Mesothelial cell of epicardium (in vitro differentiated cells): ENCODE measurements at places on chromosomes 5 and 9.

GRCh38 chr9:125038166-125038565, 97.3 kb upstream of the GOLGA1 start:
- no peak for DNase-seq

GRCh38 chr9:37652261-37652660, 1.5 kb downstream of the FRMPD1 start:
- no peak for DNase-seq

- DNase-seq, result no peak
Measured at GRCh38 chr9:20224756-20225155, 397.5 kb downstream of the MLLT3 start.

DNA sequence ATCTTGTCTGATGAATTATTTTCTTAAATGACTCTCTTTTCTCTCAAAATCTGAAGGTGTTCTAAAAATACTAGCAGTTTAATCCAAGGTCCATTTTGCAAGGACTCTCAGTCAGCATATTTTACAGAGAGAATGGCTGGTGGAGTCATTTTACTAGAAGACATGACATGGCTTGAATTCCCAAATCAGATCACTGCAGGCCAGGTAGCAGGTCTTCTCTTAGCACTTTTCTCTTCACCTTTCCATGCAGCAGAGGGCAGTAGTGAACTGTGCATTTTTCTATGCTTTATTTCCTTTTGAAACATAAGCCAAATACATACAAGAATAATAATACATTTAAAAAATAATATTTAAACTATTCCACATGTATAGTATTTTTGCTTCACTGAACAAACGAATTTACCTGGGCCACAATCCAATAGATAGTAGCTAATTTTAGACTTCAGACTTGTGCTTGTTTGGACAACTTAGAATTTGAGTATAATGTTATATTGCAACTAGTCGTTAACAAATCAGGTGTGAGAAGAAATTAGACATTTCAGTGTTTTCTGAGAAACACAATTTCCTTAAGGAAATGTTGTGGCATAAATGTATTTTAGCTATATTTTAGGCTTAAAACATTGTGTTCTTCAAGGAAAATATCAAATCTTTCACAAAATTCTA, 289.4 kb upstream of the DAB2 start:
- DNase-seq, result peak; percentile 55

DNA sequence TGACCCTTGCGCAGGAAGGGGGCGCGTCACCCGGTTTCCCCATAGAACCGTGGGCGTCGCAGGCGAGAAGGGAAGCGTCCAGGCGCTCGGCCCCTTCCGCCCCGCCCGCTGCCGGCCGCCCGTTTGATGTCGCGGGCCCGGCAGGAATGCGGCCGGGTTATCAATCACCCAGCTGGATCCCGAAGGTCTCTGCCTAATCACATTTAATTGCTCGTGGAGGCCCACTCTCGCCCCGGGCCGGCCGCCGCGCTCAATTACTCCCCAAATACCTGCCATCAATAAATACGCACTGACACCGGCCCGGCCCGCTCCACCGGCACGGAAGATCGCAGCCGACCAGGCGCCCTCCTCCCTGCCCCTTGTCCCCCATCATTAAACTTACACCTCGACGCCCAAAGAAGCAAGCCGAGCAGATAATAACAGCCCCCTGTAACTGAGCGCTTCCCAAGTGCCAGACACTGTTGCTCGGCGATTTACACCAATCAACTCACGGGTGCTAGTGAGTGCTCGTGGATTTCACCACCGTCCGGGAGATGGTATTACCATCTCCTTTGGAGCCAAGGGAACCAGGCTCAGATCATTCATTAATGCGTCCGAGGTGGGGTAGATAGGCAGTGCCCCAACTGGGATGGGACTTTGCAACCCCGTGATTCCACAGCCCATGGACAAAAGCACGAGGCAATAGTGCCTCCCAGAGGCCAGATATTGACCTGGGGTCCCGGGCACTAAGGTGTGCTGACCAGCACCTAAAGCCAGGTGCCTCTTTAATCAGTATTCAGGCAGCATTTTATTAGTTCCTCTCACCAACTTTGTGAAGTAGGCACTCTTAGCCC, 11.3 kb downstream of the MSX2 start:
- no peak for DNase-seq

- DNase-seq, result no peak
Measured at GRCh38 chr9:93624431-93624834, 48.0 kb downstream of the PHF2 start.

- DNase-seq, result no peak
Measured at GRCh38 chr5:38613992-38614836, 57.8 kb upstream of the LIFR start.

- DNase-seq, result no peak
Measured at GRCh38 chr5:157306081-157306480, 40.2 kb downstream of the CYFIP2 start.

DNA sequence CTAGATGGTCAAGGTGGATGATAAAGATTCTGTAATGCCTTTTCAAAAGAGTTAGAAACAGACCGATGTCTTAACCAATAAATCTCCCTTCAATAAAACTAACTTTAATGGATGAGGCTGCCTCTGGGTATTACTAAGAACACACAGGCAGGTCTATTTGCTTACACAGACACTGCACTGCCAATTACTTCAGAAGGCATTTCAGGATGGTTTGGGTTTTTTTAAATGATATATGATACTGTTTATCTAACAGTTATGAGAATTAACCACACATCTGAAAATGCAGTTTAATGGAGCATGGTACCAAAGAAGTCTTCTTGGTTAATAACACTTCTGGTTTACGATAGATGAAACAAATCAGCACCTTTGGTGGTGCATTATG, 367.9 kb upstream of the GRAMD2B start:
- no peak for DNase-seq

- no peak for DNase-seq
Measured at GRCh38 chr5:75640826-75641225, 29.6 kb downstream of the ANKDD1B start.

GRCh38 chr9:97704345-97704677, 7.2 kb upstream of the XPA start:
- DNase-seq, result no peak

DNA sequence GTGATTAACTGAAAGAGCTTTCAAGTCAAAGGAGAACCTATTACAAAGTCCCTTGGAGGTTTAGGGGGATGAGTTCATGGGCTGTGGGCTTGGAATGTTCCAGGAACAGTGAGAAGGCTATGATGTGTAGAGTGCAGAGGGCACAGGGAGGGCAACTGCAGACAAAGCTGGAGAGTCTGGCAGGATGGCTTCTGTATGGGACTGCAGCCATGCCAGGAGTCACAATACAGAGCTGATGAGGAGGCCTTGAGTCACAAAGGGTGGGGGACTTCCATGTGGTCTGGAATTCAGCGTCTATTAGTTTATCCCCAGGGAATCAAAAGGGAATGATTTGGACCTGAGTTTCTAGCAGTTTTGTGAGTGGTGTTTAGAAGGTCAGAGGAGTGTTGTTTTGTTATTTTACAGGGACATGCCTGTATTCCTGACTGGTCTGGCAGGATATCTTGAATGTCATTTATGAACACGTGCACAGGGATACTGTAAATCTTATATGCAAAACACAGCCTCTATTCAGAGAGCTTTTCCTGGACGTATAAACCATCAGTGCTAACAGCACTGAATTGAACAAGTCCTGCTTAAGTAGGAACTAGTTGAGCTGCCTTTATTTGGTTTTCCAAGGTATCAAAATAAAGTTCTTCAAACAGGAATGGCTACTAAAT, 14.3 kb upstream of the TEK start:
- DNase-seq, result no peak

DNA sequence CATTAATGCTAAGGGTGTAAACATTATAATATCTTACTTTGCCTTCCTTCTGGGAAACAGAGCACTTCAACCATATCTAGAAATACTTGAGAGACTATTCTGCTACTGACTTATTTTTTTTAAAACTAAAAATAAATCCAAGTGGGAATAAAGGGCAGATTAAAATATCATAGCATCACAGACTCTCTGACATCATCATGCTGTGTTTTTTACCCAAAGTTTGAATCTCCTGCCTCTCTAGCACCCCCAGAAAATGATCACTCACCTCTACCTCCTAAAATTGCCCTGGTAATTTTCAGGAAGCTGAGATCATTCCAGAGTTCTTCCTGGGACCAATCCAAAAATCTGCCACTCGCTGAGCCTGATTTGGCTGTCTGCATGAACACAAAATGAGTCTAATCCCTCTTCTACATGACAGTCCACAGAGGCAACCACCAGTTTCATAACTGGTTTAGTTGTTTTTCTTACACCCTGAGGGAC, 813.8 kb upstream of the DMAC1 start:
- DNase-seq, result no peak

DNA sequence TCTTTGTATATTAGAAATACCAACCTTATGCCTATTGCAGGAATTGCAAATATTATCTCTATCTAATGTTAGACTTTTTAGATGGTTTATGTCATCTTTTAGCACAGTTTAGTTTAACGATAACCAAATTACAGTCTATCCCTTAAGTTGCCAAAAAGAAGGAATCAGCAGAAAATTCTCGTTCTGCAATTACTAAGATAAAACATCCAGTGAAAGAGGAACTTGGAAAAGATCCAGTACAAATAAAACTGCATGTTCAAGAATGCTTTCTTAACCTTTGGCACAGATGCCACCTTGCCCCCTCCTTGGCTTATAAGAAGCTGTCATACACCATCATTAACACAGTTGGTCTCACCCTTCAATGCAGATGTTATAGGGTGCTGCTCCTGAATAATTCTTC, 124.0 kb downstream of the SEMA5A start:
- DNase-seq, result no peak

DNA sequence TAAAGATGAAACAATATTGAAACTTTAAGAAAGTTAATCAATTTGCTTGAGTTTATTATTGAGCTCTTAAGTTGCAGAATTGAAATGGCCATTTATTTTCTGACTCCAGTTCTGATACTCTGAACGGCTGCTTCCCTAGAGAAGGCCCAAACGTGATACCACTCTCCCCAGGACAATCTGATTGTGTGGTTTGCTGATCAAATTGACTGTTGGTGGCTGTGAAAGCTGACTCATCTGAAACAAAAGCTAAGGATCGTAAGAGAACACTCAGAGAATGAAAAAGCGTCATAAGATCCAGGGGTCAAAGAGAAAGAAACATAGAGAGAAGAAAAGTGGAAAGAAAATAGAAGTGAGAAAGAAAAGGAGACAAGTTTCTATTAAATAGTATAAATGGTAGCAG, 147.2 kb downstream of the IZUMO3 start:
- no peak for DNase-seq

DNA sequence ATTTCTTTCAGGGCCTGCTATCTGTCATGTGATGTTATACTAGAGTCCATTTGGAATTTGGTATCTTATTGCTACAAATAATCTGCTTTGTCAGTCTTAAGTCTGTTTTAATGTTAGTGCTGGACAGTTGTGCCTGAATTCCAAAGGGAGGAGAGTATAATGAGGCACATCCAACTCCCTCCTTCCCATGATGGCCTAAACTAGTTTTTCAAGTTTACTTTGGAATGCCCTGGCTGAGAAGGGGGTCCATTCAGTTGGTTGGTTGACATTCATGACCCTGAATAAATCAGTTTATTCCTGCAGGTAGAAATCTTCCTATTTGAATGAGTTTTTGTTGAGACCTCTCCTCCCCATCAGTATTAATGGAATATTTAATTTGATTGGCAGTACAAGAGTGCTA, 9.4 kb upstream of the LRRTM2 start:
- no peak for DNase-seq

GRCh38 chr5:19777363-19777762, 210.6 kb downstream of the CDH18 start:
- no peak for DNase-seq

DNA sequence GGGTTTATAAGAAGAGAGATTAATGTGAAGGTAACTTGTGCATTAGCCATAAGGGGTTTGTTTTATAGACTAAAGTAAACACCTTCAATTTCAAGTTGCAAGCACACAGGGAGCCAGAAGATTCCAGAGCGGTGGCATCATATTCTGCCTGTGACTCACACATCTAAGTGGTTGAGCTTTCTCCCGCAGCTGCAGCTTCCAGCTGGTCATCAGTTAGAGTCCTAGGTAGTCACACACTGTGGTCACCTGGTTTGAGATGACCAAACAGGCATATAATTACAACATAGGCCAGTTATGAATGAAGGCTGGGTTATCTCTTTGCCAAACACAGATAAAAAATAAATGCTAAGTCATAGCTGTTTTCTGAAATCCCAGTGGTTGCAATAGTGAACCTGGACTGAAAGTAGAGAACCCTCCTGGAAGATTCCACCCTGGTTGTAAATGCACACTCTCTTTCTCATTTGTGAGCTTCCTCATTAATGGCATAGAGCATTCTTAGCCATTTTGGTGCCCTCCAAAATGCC, 171.3 kb downstream of the GDNF start:
- DNase-seq, result no peak

- no peak for DNase-seq
Measured at GRCh38 chr5:132457371-132458225, 33.0 kb downstream of the IRF1 start.

DNA sequence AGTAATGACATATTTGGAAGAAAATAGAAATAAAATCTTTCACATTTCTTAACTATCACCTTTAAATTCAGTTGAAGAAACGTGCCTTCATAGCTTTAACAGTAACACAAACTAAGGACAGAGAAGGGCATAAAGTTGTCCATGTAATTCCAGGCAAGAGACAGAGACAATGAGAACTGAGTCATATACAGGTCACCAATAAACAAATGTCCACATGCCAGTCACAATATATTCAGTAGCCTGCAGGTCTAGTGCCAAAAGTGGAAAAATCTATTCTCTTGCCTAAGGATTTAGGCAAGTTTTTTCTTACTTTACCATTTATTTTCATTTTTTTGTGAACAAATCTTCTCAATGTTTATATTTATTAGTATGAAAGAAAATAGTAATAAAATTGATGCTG, 1711.5 kb upstream of the NUDT12 start:
- DNase-seq, result no peak

DNA sequence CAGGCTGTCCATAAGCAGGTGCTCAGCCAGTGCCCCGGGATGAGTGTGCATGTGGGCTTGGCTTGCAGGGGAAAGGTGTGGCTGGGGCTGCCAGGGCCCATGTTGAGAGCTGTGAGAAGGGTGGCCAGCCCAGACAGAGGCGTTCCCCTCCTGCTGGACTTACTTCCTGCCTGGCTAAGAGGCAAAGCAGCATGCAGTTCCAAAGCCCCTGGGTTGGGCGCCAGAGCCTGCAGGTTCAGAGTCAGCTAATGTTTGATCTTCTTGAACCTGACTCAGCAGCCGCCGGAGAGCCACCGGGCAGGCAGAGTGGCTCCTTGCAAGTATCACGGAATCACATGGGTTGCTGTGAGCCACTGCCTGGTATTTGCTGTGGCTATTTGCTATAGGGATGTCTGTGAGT, 168.4 kb upstream of the MAP1B start:
- no peak for DNase-seq

DNA sequence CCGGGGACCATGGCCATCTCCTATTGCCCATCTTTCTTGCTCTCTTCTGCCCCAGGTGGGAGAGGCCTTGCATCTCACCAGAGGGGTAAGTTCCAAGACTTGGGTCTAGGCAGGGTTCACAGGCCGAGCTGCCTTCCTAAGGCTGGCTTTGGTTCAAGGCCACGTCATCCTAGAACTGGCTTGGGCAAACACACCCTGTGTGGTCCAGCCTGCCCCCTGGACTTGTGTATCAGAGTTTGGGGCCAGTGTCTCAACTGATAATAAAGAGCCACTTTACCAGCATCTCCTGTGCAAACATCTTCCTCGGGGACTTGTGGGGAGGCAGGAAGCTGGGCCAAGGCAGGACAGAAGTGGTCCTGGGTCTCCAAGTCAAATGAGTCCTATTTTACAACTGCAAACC, 17.8 kb downstream of the BOD1 start:
- no peak for DNase-seq

- DNase-seq, result no peak
Measured at GRCh38 chr5:142197098-142197497, 88.5 kb downstream of the NDFIP1 start.
